ENCODE measurements at places on chromosomes 4 and X.

DNA sequence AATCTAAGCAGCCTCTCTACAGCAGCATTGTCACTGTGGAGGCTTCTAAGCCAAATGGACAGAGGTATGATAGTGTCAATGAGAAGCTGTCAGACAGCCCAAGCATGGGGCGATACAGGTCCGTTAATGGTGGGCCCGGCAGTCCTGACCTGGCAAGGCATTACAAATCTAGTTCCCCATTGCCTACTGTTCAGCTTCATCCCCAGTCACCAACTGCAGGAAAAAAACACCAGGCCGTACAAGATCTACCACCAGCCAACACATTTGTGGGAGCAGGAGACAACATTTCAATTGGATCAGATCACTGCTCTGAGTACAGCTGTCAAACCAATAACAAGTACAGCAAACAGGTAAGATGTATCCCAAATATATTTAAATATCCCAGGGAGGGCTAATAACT, 4.1 kb downstream of the PCDH7 start:
- no peak for DNase-seq

GRCh38 chrX:138711399-138712347, at the start of gene FGF13:
TSS of gene FGF13 (minus strand) at chrX:138711717. CDS start at chrX:138711003, 714 bp downstream.
- DNase-seq: no peak

- DNase-seq: no peak
Measured at GRCh38 chr4:40283413-40283812, 51.7 kb upstream of the CHRNA9 start.

- DNase-seq: no peak
Measured at GRCh38 chr4:72390409-72390808, 178.6 kb downstream of the ADAMTS3 start.

GRCh38 chr4:87965501-87965975, 10.0 kb upstream of the SPP1 start:
- no peak for DNase-seq

DNA sequence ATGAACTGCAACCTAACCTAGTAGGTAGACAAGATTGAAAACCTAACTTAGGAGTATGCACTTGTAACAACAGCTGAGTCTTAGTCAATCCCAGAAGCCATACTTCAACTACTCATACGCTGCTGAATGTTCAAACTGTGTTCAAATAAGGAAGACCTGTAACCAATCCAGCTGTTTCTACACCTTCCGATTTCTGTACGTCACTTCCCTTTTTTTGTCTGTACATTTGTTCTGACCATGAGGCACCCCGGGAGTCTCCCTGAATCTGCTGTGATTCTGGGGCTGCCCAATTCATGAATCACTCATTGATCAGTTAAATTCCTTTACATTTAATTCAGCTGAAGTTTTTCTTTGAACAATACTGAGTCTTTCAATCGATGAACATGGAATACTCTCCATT, 89.5 kb downstream of the BMP3 start:
- no peak for DNase-seq

GRCh38 chr4:188960411-188961093, 821.3 kb downstream of the TRIML1 start:
- no peak for DNase-seq

- DNase-seq: no peak
Measured at GRCh38 chrX:153885968-153886903, at the start of gene L1CAM. TSS of gene L1CAM (minus strand) at chrX:153886173. CDS start at chrX:153875836, 10,337 bp downstream.

DNA sequence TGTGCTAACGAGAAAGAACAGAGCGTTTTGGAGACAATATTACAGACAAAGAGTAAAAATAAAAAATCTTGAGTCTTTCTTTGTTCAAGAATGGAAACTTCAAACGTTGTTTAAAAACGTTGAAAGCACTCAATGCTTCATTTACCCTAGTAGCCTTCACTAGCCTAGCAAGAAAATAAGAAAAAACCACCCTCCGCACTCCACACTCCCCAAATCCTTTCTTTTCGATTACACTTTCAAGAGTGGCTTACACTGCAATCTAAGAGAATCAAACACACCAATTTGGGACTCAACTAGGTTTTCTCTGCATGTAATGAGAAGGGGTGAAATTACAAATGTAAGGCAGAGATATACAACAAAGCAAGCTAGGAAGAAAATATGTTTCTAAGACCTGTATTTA, 4.7 kb downstream of the TMSB4X start:
- no peak for DNase-seq

DNA sequence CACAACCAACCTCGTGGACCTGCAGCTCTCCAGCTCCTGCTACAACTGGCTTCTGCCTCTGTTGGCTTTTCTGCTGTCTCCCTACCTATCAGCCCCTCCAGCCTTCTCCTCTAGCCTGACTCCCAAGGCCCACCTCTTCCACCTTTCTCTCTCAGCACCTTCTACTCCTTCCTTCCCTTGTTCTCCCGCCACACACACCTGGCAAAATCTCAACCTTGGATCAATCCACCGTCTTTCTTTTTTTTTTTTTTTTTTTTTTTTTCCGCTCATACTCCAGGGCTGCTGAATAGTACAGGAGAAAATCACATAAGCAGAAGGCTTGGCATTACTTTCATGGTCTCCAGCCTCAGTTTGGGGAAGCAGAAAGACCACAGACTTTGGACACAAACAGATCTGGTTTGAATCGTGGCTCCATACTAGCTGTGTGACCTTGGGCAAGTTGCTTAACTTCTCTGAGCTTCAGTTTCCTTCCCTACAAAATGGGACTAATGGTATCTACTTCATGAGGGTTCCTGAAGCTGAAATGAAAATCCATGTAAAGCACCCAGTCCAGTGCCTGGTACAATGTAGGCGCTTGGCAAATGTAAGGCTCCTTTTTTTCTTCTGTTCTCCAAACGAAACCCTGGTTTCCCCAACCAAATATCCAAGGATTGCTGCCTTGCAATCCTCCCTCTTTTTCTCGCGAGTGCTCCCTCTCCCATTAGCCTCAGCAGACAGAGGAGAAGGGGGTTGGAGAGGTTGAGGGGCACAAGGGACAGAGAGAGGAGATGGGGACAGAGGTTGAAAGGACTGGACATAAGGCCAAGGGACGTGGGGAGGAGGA, 1.7 kb downstream of the FGD1 start:
- no peak for DNase-seq

- DNase-seq: no peak
Measured at GRCh38 chr4:40986375-40986774, 228.0 kb downstream of the APBB2 start.

DNA sequence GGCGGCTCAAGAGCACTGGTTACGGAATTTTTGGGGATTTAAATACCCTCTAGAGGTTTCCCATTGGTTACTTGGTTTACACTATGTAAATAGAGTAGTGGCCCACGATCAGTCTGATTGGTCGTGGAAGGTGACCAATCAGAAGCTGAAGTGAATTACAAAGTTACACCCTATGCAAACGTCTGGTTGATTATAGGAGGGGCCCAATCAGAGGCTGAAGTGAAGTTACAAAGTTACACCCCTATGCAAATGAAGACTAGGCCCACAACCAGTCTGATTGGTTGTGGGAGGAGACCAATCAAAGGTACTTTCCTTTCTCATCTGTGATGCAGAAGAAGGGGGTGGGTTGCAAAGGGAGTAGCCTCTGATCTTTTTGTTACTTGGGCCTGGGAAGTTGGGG, 45.1 kb upstream of the HSD17B10 start:
- peak; percentile 38 for DNase-seq

- no peak for DNase-seq
Measured at GRCh38 chr4:55132775-55133174, 7.4 kb upstream of the KDR start.

GRCh38 chrX:45068569-45068968, 132.1 kb downstream of the DIPK2B start:
- no peak for DNase-seq

GRCh38 chrX:39854772-39855747, 242.7 kb downstream of the BCOR start:
- peak; percentile 31 for DNase-seq

DNA sequence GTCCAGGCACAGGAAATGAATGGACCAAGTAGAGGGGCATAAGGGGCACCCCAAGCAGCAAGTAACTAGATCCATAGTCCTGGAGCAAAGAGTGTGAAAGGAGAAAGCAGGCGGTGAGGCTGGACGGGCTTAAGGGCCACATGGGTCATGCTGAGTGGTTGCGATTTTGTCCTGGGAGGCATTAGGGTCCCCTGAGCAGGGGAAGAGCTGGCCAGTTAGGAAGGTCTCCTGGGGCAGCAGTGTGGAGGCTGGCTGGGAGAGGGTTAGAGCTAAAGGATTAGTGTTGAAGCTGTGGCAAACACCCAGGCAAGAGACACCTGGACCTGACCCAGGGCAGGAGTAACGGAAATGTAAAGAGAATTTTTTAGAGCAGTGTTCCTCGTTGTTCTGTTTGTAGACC, 26.5 kb downstream of the MYOZ2 start:
- DNase-seq: no peak

DNA sequence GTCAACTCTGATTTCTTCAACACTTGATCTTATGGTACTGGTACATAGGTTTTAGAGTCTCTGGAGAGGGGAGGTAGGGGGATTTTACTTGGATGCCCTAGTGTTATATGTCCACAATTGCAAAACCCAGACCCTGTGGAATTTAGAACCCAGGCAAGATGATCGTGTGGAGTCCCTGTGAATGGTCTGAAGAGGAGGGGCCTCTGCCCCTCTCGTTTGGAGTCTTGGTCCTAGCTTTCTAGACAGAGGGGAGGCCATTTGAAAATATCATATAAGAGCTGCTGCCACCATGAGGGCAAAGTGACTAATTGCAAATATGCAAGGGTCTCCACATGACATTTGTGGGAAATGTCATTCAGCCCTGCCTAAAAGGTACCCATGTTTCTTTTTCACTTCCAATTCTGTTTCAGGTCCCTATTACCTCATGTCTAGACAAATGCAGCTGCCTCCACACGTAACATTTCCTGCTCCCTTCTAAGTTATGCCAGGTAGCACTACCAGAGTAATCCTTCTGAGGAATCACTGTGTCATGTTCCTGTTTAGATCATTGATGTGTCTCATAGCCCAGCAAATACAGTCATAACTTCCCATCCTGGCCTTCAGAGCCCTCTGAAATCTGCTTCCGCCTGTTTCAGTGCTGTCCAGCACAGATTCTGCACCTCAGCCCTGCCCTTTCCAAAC, 126.8 kb downstream of the KLHL8 start:
- DNase-seq: peak; percentile 65

- peak; percentile 46 for DNase-seq
Measured at GRCh38 chr4:140755774-140756318, 339 bp downstream of the TBC1D9 start.

DNA sequence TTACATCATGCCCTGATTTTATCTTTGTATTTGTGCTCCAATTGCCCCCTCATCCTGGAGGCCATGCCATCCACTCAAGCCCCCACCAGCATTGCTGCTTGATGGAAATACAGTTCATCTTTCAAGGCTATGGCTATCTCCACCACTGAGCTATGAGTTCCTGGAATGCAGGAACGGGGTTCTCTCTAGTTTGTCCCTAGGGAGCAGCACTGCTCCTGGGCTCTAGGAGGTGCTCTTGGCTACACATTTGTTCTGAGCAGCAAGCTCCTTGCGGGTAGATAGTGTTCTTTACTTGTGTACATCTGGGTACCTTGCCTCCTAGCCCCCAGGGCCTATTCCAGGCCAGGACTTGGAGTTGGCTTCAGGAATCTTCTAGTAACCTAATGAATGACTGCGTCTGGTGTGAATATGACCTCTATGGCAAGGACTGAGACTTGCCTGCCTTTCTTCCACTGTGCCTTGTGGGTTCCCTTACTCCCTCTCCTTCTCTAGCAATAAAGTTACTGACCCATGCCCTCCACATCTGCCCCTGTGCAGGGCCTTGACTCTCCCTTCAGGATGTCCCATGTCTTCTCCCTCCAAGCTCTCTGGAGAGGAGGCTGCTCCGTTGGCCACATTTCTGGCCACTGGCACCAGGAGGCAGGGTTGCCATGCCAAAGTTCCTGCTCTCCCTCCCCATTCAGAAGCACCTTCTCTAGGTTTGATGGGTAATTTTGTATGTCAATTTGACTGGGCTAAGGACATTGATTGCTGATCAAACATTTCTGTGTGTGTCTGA, 7.6 kb downstream of the CITED1 start:
- no peak for DNase-seq

GRCh38 chrX:124488412-124489161, 142.2 kb downstream of the SH2D1A start:
- no peak for DNase-seq

DNA sequence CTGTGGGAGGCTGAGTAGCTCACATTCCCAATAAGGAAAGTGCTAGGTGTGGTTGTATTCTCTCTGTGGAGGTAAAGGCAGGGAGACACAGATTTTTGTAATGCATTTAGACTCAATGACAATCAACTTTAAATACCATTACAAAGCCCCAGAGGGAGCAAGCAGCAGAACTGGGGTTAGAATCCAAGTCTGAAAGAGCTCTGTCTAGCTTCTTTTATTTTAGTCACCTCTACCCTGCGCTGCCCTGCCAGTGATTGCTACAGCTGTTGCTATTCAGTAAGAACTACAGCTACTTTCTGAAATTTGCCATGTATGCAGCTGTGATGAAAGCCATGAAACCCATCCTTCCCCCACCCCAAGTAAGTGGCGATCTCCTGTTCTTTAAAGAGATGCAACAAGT, 22.5 kb downstream of the SLC39A8 start:
- no peak for DNase-seq

GRCh38 chr4:8897251-8898167, 25.9 kb upstream of the HMX1 start:
- no peak for DNase-seq

DNA sequence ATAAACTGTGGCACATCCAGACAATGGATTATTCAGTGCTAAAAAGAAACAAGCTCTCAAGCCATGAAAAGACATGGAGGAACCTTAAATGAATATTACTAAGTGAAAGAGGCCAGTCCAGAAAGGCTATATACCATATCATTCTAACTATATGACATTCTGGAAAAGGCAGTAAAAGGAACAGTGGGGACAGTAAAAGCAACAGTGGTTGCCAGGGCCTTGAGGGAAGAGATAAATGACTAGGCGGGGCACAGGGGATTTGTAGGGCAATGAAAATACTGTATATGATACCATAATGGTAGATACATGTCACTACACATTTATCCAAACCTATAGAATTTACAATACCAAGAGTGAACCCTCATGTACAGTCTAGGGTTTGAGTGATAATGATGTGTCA, 115.3 kb downstream of the ATP8A1 start:
- DNase-seq: no peak

DNA sequence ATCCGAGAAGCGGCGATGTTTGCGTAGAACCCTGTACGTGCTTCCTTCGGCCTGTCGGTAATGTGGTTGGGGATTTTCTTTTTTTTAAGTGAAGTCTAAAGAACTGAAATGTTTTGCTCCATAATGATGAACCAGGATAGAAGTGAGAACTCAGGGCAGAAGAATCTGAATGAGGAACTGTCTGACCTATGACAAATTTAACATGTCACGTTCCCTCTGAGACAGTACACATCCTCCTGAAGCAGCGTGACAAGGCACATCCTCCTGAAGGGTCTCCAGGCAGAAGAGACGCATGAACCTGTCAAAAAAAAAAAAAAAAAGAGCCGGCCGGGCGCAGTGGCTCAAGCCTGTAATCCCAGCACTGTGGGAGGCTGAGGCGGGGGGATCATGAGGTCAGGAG, 6.2 kb downstream of the CSF2RA start:
- no peak for DNase-seq

GRCh38 chr4:162364651-162365050, 200.9 kb upstream of the FSTL5 start:
- no peak for DNase-seq

GRCh38 chr4:948101-948935, 16.1 kb downstream of the TMEM175 start:
- no peak for DNase-seq

- DNase-seq: peak; percentile 5
Measured at GRCh38 chr4:119299741-119300100, 22.2 kb downstream of the FABP2 start.

GRCh38 chrX:38638952-38639529, 77.7 kb downstream of the TSPAN7 start:
- DNase-seq: no peak
